ENCODE measurements at places on chromosomes 2 and 18.

GRCh38 chr2:42557306-42557705, 11.1 kb upstream of the MTA3 start:
- DNase-seq: no peak

- no peak for DNase-seq
These were observed 633.0 kb upstream of the TMEFF2 start for GRCh38 chr2:192827735-192828134.

- DNase-seq: peak; percentile 78
These were observed 383.3 kb downstream of the RBM43 start for GRCh38 chr2:150878356-150878755.

DNA sequence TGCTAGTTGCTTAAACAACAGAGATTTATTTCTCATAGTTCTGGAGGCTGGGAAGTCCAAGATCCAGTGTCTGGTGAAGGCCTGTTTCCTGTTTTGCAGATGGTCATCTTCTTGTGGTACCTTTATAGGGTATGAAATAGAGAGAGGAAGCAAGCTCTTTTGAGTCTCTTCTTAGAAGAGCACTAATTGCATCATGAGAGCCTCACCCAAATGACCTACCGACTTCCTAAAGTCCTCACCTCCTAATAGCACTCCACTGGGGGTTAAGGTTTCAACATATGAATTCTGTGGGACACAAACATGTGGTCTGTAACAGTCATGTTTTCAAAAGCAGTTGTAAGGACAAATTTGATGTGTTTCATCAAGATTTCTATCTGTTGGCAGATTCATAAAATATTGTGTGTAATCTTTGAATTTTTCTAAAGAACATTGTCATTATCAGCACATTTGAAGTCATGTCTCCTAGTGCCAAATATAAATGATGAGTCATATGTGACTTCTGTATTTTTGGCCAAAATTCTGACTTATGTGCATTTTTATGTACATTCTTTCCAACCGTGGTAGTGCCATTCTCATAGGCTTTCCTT, 45.3 kb downstream of the CD28 start:
- DNase-seq: no peak

- DNase-seq: no peak
These were observed 5.8 kb upstream of the DUSP2 start for GRCh38 chr2:96150791-96151594.

- DNase-seq: peak; percentile 65
These were observed 192.2 kb upstream of the HS6ST1 start for GRCh38 chr2:128510701-128511397.

DNA sequence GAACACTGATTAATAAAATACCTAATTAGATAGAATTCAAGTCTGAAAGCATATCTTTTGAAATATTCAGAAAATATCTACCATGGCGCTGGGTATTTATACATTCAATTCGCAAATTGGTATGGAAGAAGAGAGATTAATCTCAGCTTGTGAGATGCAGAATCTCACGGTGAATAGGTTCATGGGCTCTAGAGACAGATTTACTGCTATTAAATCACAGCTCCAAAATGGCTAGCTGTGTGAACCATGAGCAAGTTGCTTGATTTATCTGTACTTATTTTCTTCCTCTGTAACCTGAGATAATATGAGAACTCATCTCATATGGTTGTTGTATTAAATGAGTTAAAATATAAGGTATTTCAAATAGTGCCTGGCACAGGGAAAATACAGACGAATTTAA, 556.7 kb downstream of the FBXO15 start:
- DNase-seq: no peak

- no peak for DNase-seq
These were observed 471.0 kb upstream of the HNMT start for GRCh38 chr2:137493261-137493660.

GRCh38 chr2:190477661-190478454, 56.7 kb downstream of the NEMP2 start:
- DNase-seq: peak; percentile 20

- DNase-seq: no peak
These were observed 146.2 kb upstream of the OSR1 start for GRCh38 chr2:19504400-19505198.

GRCh38 chr18:60092073-60092472, 192.3 kb downstream of the PMAIP1 start:
- DNase-seq: no peak

DNA sequence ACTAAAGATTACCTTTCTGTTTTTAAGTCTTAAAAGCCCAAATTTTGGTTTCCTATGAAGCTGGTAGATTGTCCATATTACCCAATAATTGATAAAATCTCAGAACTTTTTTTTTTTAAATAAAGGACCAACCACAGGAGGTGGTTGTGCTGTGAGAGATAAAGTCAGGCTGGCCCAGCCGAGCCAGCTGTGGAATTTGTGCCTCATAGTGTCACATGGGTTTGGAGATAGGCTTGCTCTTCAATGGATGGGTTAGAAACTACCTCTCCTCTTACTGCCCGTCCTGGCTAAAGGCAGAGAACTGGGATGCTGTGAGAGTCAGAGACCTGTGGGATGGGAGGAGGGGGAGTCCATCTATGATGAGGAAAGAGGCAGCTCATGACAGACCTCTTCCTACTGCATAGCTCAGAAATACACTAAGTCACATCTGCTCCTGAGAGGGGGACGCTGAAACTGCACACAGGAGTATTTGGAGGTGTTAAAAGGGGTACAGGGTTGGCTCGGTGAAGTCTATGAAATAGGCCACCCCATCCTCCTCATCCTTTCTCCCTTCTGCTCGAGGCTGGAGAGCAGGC, 99.7 kb upstream of the MGAT4A start:
- no peak for DNase-seq

DNA sequence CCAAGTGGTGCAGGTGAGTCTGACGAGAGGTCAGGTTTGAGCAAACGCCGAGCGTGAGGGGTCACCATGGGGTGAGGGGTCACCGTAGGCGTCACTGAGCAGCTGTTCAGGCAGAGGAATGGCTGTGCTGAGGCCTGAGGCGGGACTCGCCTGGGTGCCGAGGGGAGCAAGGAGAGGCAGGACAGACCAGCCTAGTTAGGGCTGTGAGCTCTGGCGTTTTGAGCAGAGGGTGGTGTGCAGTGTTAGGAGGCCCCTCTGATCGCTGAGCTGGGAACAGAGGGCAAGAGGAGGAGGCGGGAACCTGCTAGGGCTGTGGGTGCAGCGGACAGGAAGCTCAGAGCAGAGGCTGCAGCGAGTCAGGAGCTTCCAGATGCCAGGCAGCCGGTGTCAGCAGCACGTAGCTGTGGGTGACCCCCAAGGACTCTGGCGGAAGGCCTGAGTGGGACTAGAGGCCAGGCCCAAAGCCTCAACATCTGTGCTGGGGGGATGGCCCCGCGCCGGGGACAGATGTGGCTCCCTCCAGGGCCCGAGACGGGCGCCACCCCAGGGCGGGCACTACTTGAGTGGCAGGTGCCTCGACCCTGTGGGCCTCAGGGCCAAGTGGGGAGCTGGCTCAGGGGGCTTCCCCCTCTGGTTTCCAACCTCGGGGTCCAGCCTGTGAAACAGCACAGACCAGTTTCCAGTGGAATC, 55.7 kb downstream of the KCNG2 start:
- DNase-seq: no peak

DNA sequence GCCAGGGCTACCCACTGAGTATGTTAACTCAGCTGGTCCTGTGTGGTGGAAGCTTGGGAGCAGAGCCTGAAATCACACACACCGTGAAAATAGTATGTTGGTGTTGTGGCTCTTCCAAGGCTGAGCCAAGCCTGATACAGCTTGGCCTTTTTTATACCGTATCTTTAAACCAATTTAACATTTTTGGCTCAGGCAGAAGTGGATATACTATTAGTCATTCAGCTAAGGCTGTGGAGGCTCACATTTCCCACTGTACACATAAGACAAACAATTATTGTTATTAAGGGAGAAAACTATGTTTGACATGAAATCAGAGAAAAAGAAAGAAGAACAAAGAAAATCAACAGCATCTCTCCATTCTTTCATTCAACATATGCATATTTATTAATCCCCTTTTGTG, 159.0 kb downstream of the BCL11A start:
- DNase-seq: peak; percentile 20

DNA sequence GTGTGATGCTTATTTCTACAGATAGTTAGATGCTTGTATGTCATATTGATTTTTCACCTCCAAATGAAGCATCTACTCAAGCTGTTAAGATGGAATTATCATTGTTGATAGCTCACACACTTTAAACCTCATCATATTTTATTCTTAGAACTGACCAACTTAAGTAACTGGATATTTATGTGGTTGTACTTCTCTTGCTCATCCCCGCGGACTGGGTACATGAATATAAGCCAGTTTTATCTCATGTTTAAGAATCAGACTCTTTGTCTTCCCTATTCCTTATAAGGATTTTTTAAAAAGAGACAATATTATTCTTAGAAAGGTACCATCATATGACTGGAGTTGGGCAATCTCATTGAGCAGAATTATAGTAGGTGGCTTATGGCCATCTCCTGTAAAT, 358.7 kb downstream of the DSC3 start:
- DNase-seq: no peak

- no peak for DNase-seq
These were observed 639.8 kb upstream of the ZEB2 start for GRCh38 chr2:145159676-145160075.

- no peak for DNase-seq
These were observed 23.7 kb upstream of the WIPF1 start for GRCh38 chr2:174621323-174621722.

DNA sequence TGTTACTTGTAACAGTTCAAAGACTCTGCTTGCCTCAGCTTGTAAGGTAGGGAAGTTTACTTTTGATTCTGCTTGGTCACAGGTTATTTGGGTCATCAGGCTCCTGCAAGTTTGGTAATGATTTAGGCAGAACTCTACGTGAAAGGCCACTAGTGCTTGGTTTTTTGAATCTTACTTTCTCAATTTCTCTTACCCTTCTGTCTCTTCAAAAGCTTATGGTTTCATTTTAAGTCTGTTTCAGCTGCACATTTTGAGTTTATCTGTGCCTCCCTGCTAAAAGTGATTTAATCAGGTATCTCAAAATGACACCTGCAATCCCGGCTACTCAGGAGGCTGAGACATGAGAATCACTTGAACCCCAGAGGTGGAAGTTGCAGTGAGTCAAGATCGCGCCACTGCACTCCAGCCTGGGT, 26.3 kb upstream of the MOCOS start:
- DNase-seq: no peak

GRCh38 chr2:31223026-31223425, 5.7 kb upstream of the CAPN14 start:
- no peak for DNase-seq

- DNase-seq: peak; percentile 31
These were observed at the start of gene MERTK for GRCh38 chr2:111897924-111898702. Gene MERTK (plus strand): TSS chr2:111898607. CDS start chr2:111898736, 129 bp downstream.

DNA sequence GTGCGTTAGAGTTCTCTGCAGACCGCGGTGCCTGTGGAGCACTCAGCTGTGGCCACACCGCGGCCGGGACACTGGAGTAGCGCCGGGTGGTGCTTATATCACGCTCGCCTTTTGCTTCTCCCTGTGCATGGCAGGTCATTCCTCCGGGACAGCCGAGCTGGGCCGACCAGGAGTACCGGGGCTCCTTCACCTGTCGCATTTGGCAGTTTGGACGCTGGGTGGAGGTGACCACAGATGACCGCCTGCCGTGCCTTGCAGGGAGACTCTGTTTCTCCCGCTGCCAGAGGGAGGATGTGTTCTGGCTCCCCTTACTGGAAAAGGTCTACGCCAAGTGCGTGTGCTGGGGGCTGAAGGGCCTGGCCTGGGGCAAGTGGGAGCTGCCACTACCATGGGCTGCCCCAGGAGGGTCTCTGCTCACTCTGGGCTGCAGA, 4.2 kb downstream of the CAPN10 start:
- no peak for DNase-seq

- peak; percentile 91 for DNase-seq
These were observed 5.1 kb downstream of the AGPS start for GRCh38 chr2:177397481-177398289.

- no peak for DNase-seq
These were observed 21.0 kb downstream of the PASK start for GRCh38 chr2:241128266-241128665.

GRCh38 chr2:725468-725867, 48.3 kb upstream of the TMEM18 start:
- DNase-seq: no peak

- no peak for DNase-seq
These were observed 3.7 kb upstream of the SIX3 start for GRCh38 chr2:44937688-44938240.

DNA sequence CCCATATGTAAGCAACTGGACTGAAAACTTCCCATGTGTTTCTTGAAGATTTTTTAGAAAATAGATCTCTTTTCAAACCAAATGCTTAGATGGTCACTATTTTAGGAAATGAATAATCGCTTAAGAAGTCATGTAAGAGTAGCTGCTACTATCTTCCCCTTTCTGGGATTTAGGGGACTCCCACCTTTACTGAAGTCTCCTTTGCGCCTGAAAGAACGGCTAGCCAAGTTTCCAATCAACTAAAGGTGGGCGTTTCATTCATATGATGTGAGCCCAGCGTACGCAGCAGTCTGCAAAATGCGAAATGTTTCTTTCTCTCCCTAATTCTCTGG, 1.1 kb downstream of the DIPK1C start:
- no peak for DNase-seq

DNA sequence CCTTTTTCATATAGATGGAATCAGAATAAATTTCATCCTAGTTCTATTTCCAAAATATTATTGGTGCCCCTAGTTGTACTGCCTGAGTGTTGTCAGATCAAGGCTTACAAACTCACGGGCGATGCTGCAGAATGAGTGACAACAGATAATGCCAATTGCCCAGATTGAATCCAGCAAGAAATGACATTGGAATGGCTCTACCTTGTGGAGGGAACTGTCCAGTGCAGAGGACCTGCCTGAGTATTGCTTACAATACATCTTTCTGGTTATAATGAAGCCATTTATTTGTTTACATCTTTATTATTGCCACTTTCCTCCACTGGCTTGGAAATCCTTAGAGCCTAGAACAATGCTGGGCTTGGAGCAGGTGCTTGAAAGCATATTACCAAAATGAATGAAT, 7.8 kb upstream of the IL1R2 start:
- DNase-seq: peak; percentile 23

GRCh38 chr2:86314125-86314524, 23.3 kb downstream of the REEP1 start:
- no peak for DNase-seq

DNA sequence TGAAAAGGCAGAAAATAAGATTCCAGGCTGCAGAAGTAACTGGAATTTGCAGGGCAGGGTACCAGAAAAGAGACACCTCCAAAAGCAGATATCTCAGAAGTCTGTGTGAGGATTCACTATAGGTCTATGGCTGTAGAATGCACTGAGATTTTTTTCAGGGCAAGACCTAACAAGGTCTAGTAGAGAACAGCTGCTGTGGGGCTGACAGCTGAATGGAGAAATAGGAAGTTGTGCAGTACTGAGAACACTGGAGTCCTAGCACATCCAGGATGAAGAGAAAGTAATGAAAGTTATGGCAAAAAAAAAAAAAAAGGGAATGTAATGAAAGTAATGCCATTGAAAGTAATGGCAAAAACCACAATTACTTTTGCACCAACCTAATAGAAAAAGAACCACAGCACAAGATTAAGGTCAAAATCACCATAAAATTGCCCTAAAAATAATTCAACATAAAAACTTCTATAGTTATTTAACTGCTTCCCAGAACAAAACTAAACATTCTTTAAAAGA, 57.3 kb downstream of the CPO start:
- no peak for DNase-seq
